T-helper 17 cell (primary cell): ENCODE measurements at places on chromosomes 16 and 17. TPM values are rescaled to one million over a fixed set of nuclear protein-coding genes. Genes with fewer than 3 reads are reported as not detected.
A peak's percentile ranks its signal among the peaks of the same experiment; 100 is the strongest.

DNA sequence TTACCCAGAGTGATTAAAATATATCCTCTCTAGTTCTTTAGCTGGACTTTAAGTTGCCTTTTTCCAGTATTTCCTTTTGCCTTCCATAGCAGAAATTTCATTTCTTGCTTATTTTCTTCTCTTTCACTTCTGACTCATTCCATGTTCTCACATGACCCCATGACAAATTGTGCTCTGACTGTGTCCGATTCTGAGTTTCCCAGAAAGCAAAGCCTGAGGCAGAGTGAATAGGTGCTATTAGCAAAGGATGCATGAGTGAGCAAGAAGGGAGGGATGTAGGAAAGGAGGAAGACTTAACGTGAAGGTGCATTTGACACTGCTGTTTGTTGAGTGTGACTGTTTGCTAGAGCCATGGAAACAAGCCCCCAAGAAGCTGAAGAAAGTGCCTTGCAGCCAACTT is 82.6 kb upstream of the CNTNAP4 start:
- no peaks in the 10 kb centered on the region for H3K36me3 ChIP-seq
- no peak overlapping the region for H3K27ac ChIP-seq
- no peak overlapping the region for H3K4me3 ChIP-seq
- H3K4me1 ChIP-seq = no peaks in the 10 kb centered on the region
- H3K27me3 ChIP-seq = no peaks in the 10 kb centered on the region

- peaks cover 8% of the 10 kb centered on the region for H3K4me1 ChIP-seq
- H3K36me3 ChIP-seq = peaks cover 3% of the 10 kb centered on the region
- H3K27me3 ChIP-seq = peaks cover 9% of the 10 kb centered on the region
These were observed 22.7 kb downstream of the RPH3AL start for GRCh38 chr17:329784-330420.

GRCh38 chr16:87390641-87391323 is 1.4 kb upstream of the MAP1LC3B start:
- H3K4me1 ChIP-seq = peaks cover 47% of the 10 kb centered on the region
- peak overlapping the region; percentile 90 for H3K4me3 ChIP-seq
- peak overlapping the region; percentile 69 for H3K27ac ChIP-seq

CTRB2 gene
- total RNA-seq = not detected
